ENCODE measurements at places on chromosomes 2 and 18. TPM values are rescaled to one million over a fixed set of nuclear protein-coding genes. Genes with fewer than 3 reads are reported as not detected.

The NOL4 gene
- total RNA-seq: not detected

The PLGLB2 gene
- total RNA-seq: not detected

The CCDC141 gene
- total RNA-seq: 2.7 TPM

The HSPE1 gene
- 66.3 TPM for total RNA-seq

The SERPINB11 gene
- not detected for total RNA-seq

Data from fibroblast of the aortic adventitia (primary cell).